Bone marrow (tissue), 2 donors: ENCODE measurements at places on chromosomes 2 and 18.

- DNase-seq = no peak
These were observed 66.6 kb downstream of the SMIM21 start for GRCh38 chr18:75360941-75361340.

- no peak for DNase-seq
These were observed 231.4 kb upstream of the RGPD4 start for GRCh38 chr2:107595285-107595684.

DNA sequence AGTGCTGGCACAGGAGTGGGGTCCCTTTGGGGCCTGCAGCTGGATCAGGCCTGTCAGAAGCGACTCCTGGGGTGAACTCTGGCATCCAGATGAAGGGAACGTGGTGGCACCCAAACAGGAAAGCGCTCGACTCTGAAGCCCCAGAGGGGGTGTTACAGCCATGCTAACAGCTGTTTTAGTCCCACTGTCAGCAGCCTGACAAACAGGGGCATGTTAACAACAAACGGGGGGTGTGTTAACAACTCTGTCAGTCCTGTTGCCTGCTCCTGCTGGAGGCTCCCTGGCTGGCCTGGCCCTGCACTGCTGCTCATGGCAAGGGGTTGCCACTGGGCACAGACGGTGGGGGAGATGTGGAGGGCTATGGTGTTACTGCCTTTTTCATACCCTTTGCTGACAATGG lies 2.6 kb upstream of the RNU2-63P start:
- no peak for DNase-seq

- DNase-seq = no peak
These were observed 10.4 kb downstream of the IL36A start for GRCh38 chr2:113015655-113016054.
